GM03348 (cell line): ENCODE measurements at places on chromosomes 16 and 17.
A peak's percentile ranks its signal among the peaks of the same experiment; 100 is the strongest.

GRCh38 chr17:50527155-50527762 is 5.3 kb upstream of the EPN3 start:
- DNase-seq: no peak

- peak; percentile 82 for DNase-seq
Measured at GRCh38 chr17:78168903-78169793, 767 bp downstream of the SYNGR2 start.

GRCh38 chr17:16980813-16981731 is 9.2 kb upstream of the TNFRSF13B start:
- peak; percentile 50 for DNase-seq

DNA sequence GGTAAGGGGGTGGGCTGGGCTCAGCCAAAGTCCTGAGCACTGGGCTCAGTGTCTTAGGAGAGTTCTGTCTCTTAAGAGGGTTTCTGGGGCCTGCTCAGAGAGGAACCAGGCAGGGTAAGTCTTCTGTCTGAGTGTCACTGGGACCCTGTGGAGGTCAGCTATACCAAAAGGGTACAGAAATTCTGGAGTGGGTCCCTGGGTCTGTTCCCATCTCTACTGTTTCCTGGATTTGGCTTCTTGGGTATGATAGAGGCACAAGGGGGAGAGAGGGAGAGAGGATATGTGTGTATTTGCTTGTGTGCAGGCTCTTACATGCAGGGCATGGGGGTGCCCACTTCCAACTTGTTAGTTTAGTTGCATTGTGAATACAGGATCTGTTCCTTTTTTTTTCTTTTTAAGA is 1.6 kb downstream of the E2F4 start:
- DNase-seq: no peak

- no peak for DNase-seq
Measured at GRCh38 chr16:1920727-1921171, 2.5 kb upstream of the HS3ST6 start.

- DNase-seq: no peak
Measured at GRCh38 chr16:69932228-69932627, 18.9 kb upstream of the CLEC18A start.

- DNase-seq: no peak
Measured at GRCh38 chr16:75241412-75241811, 10.0 kb downstream of the BCAR1 start.
